Muscle of arm (tissue), 14 donors: ENCODE measurements at places on chromosomes 7 and 10.

DNA sequence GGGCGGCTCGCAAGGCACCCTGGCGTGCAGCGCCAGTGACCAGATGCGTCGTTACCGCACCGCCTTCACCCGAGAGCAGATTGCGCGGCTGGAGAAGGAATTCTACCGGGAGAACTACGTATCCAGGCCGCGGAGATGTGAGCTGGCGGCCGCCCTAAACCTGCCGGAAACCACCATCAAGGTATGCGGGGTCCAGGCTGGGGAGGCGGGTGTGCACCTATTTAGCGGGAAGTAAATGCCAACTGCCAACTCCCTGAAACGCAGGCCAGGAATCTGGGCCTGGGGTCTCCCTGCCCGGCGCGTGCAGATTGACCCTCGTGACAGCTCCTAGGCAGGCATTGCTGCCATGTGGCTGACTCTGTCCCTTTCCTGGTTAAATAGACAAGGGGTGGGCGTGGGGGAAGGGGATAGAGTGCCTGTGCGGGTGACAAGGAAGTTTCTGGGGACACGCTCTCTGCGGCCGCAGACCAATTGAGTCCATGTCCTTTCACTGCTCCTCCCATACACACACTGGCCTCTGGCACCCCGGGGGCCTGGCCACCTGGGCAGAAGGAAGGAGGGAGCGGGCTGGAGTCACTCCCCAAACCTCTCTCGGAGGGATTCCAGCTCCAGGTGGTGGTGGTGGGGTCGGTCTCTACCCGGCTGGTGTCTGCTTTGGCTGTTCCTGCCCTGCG is 2.7 kb downstream of the EVX1 start:
- no peak for DNase-seq

- DNase-seq = no peak
Measured at GRCh38 chr10:108500396-108500795, 1335.9 kb upstream of the SORCS1 start.

GRCh38 chr7:48263311-48263650 is 92.0 kb downstream of the ABCA13 start:
- DNase-seq = no peak

DNA sequence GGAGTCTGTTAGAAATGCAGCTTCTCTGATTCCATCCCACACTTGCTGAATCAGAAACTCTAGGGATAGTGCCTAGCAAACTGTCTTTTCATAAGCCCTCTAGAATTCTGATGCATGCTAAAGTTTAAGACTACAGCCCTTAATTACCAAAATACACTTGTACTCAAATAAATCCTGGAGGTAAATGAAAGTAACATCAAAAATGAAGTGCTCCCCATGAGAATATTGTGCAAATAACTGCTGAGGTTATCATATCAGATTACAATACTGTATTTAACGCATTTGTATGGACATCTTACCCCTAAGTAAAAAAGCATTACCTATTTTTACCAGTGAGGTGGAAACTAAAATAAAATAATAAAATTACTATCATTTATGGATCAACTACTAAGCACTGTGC is 104.7 kb downstream of the CHCHD3 start:
- DNase-seq = no peak

DNA sequence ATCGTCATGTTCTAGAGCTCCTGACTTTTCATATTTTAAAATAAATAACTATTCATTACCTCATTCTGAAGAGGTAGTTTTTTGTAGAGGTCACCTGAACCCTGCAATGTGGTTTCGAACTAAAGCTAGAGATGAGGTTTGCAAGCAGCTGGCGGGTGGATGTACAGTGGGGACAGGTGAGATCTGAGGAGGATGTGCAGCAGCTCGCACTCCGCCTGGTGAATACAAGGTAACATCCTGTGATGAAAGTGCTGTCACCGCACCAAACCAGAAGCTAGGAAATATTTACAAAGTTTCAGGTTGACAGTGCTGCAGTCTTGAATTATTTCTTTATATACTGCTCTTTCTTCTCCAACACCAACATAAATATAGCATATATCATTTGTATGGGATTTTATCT is 26.5 kb downstream of the NDUFB2 start:
- DNase-seq = no peak
